ENCODE measurements at places on chromosomes 5 and 9.

- peak; percentile 81 for DNase-seq
These were observed 4.0 kb upstream of the NIPSNAP3A start for GRCh38 chr9:104743376-104743985.

DNA sequence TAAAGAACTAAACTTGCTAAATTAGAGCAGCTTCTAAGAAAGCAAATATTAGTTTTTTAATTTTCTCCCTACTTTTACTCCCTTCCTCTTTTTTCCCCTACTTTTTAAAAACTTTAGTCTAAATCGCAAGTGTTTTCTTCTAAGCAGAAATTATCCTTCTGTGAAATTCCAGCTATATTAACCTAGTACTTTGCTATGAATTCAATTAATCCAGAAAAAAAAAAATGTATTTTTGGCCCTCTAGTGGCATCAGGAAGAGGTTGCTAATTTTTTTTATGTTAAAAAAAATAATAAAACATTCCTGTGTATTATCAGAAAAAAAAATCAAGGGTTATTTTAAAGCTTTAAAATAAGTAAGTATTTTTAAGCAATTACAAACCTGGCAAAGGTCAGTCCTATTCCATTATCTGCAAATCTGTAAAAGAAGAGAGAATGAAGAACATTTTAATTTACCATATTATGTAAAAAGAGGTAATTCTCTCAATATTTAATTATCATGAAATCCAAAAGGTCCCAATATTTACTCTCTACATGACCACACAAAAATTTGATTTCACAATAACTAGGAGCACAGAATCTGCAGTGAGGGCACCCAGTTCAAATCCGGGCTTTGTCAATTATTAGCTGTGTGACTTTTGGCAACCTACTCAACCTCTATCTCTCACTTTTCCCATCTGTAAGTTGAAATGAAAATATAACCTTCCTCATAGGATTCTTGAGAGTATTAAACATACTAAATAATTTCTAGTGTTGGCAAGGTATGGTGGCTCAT, 52.0 kb downstream of the CEMIP2 start:
- DNase-seq = no peak

DNA sequence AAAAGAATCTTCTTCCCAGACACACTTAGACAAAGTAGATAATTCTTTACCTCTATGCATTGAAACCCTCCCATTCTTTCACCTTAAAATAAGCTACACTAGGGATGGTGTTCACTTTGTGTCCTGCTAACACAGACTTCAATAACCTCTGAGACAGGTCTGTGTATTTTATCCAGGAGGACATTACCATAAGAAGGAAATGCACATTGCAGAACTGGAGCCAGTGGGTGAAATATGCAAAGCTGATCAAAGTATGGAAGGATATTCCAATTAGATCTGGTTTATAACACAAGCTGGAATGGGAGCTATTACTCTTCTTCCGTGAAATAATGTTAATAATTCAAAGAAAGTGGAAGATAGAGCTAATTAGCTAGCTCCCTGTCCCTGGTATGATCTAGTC, 204.1 kb downstream of the BRINP1 start:
- DNase-seq = no peak

GRCh38 chr9:130837643-130838042, 2.6 kb downstream of the ABL1 start:
- DNase-seq = no peak

DNA sequence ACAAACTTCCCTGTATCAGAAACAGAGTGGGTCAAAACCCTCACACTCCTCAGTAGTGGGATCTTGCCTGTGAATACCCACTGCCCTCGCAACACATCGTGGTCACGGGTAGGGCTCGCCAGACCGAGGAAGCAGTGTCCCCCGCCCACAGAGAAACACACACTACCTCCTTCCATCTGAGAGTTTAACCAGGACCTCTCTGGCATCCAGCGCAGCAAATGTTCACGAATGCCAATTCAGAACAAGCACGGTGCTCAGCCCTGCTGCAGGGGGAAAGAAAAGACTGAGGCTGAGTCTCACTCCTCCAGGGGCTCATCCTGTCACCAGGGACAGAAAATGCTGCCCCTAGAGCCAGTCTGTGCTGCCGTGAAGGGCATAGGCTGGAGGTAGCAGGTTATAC, 42.5 kb upstream of the SYNPO start:
- DNase-seq = no peak

DNA sequence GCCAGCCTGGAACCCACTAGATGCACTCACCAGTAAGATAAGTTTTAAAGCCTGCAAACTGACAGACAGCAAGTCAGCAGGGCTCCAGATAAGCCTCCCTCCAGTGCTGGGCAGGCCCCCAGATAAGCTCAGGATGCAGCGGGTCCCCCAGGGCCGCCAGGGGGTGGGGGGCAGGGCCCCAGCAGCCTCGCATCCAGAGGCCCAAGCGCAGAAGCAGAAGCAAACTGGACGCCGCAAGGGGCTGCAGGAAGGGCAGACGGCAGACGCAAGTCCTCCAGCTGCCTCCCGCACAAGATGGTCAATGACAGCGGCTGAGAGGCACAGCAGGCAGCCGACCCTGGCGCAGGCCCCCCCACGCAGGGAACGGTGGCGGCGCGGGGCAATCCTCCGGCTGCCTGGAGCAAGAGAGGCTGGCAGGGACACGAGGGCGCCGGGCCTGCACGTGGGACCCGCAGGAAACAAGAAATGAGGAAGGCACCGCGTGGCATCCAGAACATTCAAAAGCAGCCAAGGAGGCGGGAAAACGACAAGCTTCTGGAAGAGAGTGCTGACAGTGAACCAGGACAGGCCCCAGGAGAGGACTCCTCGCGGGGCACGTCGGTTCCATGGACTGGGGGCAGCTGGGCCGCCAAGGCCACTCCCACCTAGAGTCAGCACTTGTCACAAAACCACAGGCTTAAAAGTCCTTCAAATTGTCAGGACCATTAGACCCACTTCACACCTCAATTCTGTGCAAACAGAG, 49.8 kb downstream of the ROR2 start:
- DNase-seq = peak; percentile 45

GRCh38 chr9:128084746-128085145, 16.7 kb downstream of the SLC25A25 start:
- DNase-seq = no peak

DNA sequence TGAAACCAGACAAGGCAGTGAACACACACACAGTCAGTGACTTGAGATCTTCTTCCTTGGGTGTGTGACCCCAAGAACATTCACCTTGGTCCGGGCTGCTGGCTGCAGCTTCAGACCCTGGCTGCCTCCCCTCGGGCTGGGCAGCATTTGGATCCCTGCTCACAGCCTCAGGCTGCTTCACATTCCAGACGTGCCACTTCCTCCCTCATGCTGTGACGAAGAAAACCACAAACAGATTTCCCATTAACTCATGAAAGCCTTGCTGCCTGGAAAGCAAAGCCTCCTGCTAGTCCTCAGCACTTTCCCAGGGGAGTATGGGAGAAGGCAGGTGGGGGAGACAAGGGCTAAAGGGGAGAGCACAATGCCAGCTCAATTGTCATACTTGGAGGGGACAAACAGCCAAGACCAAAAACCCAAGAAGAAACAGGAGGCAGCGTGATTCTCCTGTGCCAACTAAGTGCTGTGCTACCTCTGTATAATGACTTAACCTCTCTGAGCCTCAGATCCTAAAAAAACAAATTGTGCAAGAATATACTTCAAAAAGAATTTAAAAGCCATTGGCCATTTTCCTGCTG, 594.6 kb upstream of the BRINP1 start:
- DNase-seq = peak; percentile 92

DNA sequence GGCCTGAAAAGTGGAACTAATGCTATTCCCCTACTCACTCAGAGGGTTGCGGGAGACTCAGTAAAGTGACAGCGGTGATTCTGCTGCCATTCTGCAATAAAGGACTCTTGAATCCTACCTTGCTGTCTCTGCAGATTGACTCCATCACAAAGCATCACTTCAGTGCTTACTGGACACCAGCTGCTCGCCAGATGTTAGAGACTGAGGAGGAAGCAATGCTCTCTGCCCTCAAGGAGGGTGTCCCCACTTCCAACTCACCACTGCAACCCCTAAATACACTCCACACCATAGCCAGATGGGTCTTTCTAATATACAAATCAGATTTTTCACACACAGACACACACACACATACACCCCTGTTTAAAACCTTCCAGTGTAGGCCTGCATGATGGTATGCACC, 21.4 kb downstream of the TTLL11 start:
- DNase-seq = no peak

- DNase-seq = no peak
These were observed 55.0 kb downstream of the CD180 start for GRCh38 chr5:67141644-67142043.

DNA sequence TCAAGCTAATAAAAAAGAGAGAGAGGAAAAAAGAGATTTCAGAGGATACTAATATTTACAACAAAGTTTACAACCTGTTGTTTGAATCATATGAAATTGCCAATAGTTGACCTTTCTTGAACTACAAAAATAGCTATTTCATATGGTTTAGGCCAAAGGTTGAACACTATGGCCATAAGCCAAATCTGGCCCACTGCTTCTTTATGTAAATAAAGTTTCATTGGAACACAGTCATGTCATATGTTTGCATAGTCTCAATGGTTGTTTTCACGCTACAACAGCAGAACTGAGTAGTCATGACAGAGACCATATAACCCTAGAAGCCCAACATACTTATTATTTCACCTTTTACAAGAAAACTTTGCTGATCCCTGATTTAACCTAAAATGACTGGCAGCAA, 20.9 kb downstream of the SEMA5A start:
- no peak for DNase-seq

GRCh38 chr9:95075700-95076099, 241.8 kb downstream of the FANCC start:
- no peak for DNase-seq

GRCh38 chr5:33939556-33940262, 3.5 kb downstream of the RXFP3 start:
- peak; percentile 75 for DNase-seq

- peak; percentile 84 for DNase-seq
These were observed 14.7 kb downstream of the COL15A1 start for GRCh38 chr9:98958271-98958984.

GRCh38 chr5:115388240-115388639, 91.8 kb upstream of the CCDC112 start:
- no peak for DNase-seq

DNA sequence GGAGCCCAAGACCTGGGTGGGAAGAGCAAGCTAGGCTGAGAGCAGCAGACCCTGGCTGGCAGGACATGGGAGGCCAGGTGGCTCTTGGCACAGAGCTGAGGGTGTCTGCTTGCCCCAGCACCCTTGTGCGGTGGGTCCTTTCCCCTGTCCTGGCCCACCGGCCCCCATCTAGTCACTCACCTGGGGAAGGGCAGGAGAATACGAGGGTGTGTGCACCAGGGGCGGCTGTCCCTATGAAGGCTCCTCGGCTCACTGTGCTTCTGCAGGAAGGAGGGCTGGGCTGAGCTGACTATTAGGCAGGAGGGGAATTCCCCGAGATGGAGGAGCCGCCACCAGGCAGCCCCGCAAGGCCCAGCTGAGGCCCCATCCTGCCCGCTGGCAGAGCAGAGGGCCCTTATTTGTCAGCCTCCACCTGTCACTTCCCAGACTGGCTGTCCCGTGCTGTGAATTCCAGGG, 6.1 kb upstream of the TNIP1 start:
- DNase-seq = no peak

DNA sequence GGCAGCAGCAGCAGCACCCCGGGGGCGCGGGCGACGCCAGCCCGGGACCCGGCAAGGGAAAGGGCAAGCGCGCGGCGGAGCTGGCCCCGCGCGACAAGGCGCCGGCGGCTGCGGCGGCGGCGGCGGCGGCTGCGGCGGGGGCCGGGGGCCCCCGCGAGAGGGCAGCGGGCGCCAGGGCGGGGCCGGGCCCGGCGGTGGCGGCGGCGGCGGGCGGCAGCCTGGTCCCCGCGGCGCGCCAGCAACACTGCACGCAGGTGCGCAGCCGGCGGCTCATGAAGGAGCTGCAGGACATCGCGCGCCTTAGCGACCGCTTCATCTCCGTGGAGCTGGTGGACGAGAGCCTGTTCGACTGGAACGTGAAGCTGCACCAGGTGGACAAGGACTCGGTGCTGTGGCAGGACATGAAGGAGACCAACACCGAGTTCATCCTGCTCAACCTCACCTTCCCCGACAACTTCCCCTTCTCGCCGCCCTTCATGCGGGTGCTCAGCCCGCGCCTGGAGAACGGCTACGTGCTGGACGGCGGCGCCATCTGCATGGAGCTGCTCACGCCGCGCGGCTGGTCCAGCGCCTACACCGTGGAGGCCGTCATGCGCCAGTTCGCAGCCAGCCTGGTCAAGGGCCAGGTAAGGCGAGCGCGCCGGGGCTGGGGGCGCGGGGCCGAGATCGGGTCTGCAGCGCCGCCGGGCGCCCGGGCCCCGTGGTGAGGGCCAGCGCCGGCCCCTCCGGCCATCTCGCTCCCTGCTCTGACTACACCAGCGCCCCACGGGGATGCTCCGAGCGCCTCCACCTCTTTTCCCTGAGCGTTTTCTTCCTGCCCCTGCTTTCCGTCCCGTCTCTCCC, at the start of gene UBE2QL1:
UBE2QL1 (plus strand) TSS at position 238 of the 843 bp plus-strand sequence; CDS start at position 273, 35 bp downstream.
- DNase-seq = peak; percentile 56

GRCh38 chr5:119273391-119273839, 82.4 kb upstream of the TNFAIP8 start:
- DNase-seq = no peak
